ENCODE measurements at places on chromosomes 7 and 10.

- DNase-seq = no peak
Measured at GRCh38 chr10:12509016-12509793, 159.9 kb downstream of the CAMK1D start.

DNA sequence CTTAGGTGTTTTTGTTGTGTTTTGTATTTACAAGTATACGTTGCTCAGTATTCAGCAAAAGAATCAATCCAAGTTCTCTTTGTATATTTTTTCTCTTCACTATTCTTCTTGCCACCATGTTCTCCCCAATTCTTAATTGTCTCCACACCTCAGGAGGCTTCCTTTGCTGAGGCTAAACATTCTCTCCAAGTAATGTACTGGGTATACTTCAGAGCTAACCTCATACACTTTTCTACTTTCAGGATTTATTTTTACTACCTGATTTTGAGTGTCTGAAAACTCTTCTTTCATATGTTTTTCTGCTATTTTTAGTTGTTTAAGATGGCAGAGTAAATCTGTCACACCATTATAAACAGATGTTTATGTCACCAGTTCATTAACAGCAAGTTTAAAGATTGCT, 354.8 kb upstream of the KCND2 start:
- DNase-seq = no peak

DNA sequence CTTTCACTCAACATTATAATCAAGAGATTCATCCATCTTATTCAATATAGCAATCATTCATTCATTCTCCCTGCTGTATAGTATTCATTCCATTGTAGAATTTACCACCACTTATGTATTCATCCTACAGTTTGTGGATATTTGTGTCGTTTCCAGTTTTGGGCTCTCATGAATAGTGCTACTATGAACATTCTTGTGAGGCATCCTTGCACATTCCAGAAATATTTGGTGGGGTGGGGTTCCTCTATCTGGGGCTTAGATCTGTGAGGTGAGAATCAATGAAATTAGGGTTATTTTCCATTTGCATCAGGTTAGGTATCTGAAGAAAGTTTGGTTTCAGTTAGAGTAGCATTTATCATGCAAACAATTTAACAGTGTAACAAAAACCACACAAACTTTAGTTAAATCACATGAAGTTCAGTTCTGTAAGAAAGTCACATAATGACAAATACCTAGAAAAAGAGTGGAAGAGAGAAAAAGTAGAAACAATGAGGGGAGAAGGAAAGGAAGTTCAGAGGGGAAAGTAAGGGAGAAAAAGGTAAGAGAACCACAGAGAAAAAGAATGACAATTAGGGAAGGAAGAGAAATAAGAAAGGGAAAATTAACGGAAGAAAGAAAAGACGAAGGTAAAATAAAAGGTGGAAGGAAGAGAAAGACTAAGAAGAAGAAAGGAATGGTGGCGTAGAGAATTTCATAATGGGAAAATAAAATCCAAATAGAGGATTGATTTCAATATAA, 25.3 kb upstream of the CBLL1 start:
- no peak for DNase-seq

DNA sequence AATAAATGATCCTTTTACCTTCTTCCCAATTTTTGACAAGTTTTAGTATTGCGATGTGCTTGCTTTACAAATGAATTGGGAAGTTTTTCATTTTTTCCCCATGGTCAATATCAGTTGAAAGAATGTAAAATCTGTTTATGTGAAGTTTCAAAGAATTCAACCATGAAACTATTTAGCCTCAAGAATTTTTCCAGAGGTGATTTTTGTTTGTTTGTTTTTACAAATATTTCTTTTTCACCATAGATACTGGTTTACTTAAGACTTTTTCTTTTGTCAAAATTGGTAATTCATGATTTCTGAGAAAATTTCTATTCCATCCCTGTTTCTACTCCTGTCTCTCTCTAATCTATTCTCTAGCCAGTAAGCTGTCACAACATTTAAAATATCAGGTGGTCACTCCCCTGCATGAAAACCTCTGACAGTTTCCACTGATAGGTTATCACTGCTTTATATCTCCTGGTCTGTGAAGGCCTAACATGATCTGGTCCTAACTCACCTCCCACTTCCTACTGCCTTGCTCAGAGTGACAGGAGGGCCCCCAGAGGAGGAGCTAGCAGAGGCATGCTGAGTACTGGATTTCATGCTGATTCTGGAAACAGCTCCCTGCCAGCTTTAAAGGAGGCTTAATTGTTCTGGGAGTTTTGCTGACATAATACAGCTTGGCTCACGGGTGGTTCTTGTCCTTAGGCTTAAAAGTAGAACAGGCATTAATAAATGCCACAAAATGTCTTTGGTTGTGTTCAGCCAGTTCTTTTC, 7.6 kb upstream of the ARMS2 start:
- no peak for DNase-seq

DNA sequence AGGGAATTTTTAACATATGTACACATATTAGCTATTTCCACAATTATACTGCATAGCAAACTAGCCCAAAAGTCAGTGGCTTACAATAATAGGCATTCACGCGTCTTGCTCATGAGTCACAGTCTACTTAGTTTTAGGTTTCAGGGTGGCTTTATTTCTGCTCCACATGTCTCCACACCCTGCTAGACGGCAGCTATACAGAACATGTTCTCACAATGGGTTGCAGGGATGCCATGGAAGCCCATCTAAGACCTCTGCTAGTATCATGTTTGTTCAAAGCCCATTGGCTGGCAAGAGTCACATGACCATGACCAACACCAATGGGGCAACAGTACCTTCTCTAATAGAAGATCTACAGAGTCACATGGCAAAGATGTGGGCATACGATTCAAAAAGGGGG, 96.3 kb upstream of the NEBL start:
- DNase-seq = no peak

Data from CD4-positive, alpha-beta T cell treated with Interferon alpha-2 for 1 hour (primary cell).